ENCODE measurements at places on chromosomes 3 and 15.

- no peaks in the 10 kb centered on the region for H3K27me3 ChIP-seq
- no peaks in the 10 kb centered on the region for H3K4me1 ChIP-seq
- H3K27ac ChIP-seq, result no peak overlapping the region
Observed at GRCh38 chr3:20573175-20573574, 387.2 kb upstream of the SGO1 start.

DNA sequence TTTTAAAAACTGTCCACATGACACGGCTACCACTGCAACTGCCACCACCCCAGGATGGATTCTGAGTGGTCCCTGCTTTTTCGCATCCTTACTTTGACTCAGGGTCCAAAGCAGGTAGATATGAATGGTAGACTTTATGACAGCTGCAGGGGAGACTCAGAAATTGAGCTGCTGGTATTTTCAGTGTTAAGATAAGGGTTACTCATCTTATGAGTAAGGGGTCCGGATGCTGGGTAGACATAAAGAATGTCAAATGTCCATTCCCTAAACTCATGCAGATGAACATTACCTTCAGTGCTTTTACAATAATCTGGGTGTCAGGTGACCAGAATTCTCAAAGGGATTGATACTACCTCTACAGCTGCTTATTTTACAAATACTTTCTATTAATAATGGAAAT is 25.9 kb upstream of the BBX start:
- H3K4me1 ChIP-seq, result no peaks in the 10 kb centered on the region
- H3K4me3 ChIP-seq, result no peak overlapping the region
- no peak for DNase-seq
- no peaks in the 10 kb centered on the region for H3K27me3 ChIP-seq
- H3K27ac ChIP-seq, result no peak overlapping the region

DNA sequence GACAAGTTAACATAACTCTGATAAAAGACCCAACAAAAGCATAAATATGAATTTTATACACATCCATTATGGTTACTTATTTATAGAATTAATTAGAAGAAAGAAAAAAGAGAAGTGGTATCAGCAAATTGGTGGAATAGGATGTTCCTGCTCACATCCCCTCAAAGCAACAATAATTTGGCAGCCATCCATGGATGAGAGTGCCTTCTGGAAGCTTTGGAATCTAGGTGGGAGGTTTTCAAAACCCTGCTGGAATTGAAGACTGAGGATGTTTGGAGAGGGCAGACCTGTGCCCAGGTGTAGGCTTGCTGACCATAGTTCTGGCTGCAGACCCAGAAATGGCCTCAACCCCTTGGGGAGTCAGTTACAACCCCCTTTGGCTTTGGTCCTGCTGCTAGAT is 91.2 kb downstream of the EDEM1 start:
- H3K36me3 ChIP-seq, result no peaks in the 10 kb centered on the region
- H3K4me3 ChIP-seq, result no peak overlapping the region
- H3K4me1 ChIP-seq, result no peaks in the 10 kb centered on the region
- DNase-seq, result no peak
- no peaks in the 10 kb centered on the region for H3K27me3 ChIP-seq
- H3K27ac ChIP-seq, result no peak overlapping the region

- no peaks in the 10 kb centered on the region for H3K27me3 ChIP-seq
- no peaks in the 10 kb centered on the region for H3K4me1 ChIP-seq
- no peak for DNase-seq
- no peak overlapping the region for H3K4me3 ChIP-seq
Observed at GRCh38 chr3:185998136-185998535, 60.3 kb upstream of the TRA2B start.

GRCh38 chr15:72173401-72173800 is 24.2 kb downstream of the GRAMD2A start:
- H3K36me3 ChIP-seq, result no peaks in the 10 kb centered on the region
- H3K4me1 ChIP-seq, result no peaks in the 10 kb centered on the region
- H3K4me3 ChIP-seq, result no peak overlapping the region
- DNase-seq, result no peak

- no peak overlapping the region for H3K27ac ChIP-seq
- H3K4me3 ChIP-seq, result no peak overlapping the region
- DNase-seq, result no peak
- no peaks in the 10 kb centered on the region for H3K4me1 ChIP-seq
Observed at GRCh38 chr3:146078031-146078430, 83.0 kb downstream of the PLOD2 start.

DNA sequence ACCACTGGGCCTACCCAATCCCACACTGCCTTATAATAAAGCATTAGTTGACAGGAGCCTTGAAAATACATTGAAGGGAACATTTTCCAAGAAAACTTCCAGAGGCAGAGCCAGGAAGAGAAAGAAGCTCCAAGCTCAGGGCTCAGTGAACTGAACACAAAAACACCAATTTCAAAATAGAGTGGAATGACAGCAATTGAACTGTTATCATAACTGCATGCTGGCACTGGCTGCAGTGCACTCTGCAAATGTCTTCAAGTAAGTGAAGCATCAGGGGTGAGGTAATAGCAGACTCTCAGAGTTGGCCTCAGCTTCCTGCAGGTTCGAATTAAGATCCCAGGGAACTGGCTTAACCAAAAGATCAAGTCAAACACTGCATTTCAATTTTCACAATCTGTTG is 388.0 kb upstream of the WNT5A start:
- H3K4me3 ChIP-seq, result no peak overlapping the region
- H3K27me3 ChIP-seq, result no peaks in the 10 kb centered on the region
- no peaks in the 10 kb centered on the region for H3K4me1 ChIP-seq
- H3K36me3 ChIP-seq, result no peaks in the 10 kb centered on the region
- DNase-seq, result no peak

- H3K4me1 ChIP-seq, result peaks cover 5% of the 10 kb centered on the region
- no peaks in the 10 kb centered on the region for H3K36me3 ChIP-seq
- H3K27ac ChIP-seq, result no peak overlapping the region
Observed at GRCh38 chr15:86756688-86757087, 677.0 kb downstream of the AGBL1 start.

GRCh38 chr3:69058180-69058946 is 6.2 kb upstream of the TMF1 start:
- no peak overlapping the region for H3K27ac ChIP-seq
- no peak for DNase-seq
- no peaks in the 10 kb centered on the region for H3K27me3 ChIP-seq

- no peaks in the 10 kb centered on the region for H3K36me3 ChIP-seq
- H3K4me1 ChIP-seq, result no peaks in the 10 kb centered on the region
- H3K27ac ChIP-seq, result no peak overlapping the region
- no peak overlapping the region for H3K4me3 ChIP-seq
Observed at GRCh38 chr3:181899702-181900101, 188.0 kb downstream of the SOX2 start.

DNA sequence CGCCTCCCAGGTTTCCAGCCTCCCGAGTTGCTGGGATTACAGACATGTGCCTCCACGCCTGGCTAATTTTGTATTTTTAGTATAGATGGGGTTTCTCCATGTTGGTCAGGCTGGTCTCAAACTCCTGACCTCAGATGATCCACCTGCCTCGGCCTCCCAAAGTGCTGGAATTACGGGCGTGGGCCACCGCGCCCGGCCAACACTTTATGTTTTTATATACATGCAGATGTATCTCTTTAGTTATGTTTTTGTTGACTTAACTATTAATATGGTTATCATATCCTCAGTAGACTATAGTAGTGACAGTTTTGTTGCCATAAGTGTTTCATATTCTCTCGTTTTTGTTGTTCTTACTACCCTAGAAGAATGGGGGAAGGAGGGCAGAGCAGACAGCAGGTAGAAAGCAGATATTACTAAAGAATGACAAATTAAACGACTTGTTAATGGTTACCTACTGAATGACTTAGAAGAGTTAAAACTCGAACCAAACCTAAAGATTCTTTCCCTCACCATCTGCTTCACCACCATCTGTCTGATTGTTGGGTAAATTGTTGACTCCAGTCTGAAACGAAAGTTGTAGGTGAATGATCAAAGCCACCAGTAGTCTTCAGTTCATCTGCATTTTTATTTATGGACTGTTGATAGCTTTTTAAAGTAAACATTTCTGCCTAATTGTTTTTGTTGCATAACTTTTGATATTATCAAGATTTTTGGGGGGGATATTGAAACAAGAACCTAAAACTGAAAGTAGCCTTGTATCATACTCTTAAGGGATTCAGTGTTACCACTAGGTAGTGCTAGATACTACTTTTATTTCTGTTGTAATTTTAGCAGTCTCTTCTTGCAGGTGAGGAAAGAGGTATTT is 89.3 kb downstream of the RASA2 start:
- peak; percentile 60 for DNase-seq
- no peaks in the 10 kb centered on the region for H3K4me1 ChIP-seq
- no peak overlapping the region for H3K27ac ChIP-seq
- no peaks in the 10 kb centered on the region for H3K27me3 ChIP-seq
- no peak overlapping the region for H3K4me3 ChIP-seq

DNA sequence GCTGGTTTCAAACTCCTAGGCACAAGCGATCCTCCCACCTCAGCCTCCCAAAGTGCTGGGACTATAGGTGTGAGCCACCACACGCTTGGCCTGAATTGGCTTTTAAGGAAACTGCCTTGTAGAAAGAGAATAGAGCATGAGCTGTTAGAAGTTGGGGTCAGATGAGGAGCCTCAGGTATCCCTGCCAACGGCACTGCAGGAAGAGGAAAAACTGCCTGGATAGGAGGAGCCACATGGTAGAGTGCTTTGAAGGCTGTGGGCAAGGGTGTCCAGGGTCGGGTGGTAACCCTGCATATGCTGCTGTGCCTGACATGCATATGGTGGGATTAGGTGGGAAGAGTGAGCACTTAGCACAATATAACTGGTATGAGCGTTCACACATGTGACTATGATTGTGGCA is 55.0 kb downstream of the BSN start:
- H3K27me3 ChIP-seq, result no peaks in the 10 kb centered on the region
- peaks cover 5% of the 10 kb centered on the region for H3K4me1 ChIP-seq
- no peaks in the 10 kb centered on the region for H3K36me3 ChIP-seq
- no peak for DNase-seq
- H3K27ac ChIP-seq, result no peak overlapping the region

DNA sequence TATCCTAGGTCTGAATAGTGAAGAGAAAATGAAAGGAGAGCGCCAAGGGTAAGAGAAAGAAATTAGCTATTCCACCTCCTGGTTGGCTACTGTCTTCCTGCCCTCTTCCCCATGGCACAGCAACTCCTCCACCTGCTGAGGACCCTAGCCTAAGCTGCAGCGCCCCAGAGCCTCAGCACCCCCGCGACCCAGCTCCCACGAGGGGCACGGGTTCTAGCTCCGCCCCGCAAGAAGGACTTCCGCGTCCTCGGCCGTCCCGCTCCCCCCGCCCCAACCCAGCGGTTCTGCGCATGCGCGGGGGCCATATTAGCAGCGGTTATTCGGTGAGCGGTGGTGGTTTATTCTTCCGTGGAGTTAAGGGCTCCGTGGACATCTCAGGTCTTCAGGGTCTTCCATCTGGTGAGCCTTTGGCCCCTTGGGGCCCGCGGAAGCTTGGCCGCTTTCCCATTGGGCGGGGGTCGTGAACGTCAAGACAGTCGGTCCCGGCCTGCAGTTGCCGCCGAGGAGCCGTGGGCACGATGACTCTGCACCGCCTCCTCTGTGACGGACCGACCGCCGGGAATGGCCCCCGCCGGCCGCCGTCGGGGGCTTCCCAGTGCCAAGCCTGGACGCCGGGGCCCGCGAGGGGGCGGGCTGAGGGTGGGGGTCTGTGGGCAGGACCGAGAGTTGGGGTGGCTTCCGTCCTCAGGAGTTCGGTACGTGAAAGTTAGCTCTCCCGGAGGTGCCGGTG is at the start of gene PSMA4:
TSS of gene PSMA4 (plus strand) at position 304 of the 730 bp plus-strand sequence. CDS start 1,484 bp downstream, outside the sequence.
- peaks cover 6% of the 10 kb centered on the region for H3K4me1 ChIP-seq
- H3K27me3 ChIP-seq, result no peaks in the 10 kb centered on the region
- H3K36me3 ChIP-seq, result peaks cover 11% of the 10 kb centered on the region
- H3K27ac ChIP-seq, result peak within 1 kb of the TSS; percentile 99
- peak within 1 kb of the TSS; percentile 67 for H3K4me3 ChIP-seq

DNA sequence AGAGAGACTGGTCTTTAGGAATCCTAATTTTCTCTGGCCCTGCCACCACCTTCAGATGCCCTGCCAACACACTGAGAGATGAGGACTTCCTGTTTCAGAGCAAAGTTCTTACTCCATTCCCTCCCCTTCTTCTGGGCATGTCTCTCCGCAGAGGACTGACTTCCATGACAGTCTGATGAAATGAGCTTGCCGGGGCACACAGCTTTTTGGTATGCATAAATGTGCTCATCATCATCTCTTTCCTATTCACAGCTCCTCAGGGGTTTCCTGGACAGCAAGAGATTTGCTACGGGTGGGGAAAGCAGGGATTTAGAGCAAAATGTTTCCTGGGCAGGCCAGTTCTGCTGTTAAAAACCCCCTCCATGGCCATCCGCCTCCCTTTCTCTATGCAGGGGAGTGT is 27.6 kb upstream of the SEMA6D start:
- no peak for DNase-seq
- H3K4me1 ChIP-seq, result no peaks in the 10 kb centered on the region
- H3K36me3 ChIP-seq, result no peaks in the 10 kb centered on the region
- no peak overlapping the region for H3K27ac ChIP-seq
- H3K27me3 ChIP-seq, result no peaks in the 10 kb centered on the region
- H3K4me3 ChIP-seq, result no peak overlapping the region

GRCh38 chr15:51793521-51794305 is 35.7 kb upstream of the TMOD3 start:
- no peaks in the 10 kb centered on the region for H3K36me3 ChIP-seq
- no peaks in the 10 kb centered on the region for H3K27me3 ChIP-seq
- H3K27ac ChIP-seq, result no peak overlapping the region
- peak; percentile 83 for DNase-seq

DNA sequence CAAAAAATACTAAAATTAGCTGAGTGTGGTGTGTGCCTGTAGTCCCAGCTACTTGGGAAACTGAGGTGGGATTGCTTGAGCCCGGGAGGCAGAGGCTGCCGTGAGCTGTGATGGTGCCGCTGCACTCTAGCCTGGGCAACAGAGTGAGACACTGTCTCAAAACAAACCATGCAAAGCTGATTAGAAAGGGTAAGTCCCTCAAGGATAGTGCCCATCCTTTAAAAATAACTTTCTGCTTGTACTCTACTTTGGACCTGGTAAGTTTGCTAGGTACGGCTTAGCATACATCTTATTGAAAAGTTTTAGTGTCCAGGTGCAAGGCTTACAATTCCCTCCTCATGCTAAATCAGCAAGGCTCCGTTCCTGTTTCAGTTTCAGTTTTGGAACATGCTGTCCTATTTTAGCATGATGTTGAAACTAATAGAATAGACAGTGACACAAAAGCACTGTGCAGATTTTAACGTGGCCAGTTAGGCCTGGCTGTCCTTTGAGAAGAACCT is 21.4 kb downstream of the FEM1B start:
- H3K27ac ChIP-seq, result peak overlapping the region; percentile 11
- H3K4me1 ChIP-seq, result no peaks in the 10 kb centered on the region
- H3K27me3 ChIP-seq, result no peaks in the 10 kb centered on the region
- no peak for DNase-seq

Data from lung (tissue), 17 donors.